Activated naive CD8-positive, alpha-beta T cell treated with anti-CD3 and anti-CD28 coated beads, Interleukin-2, amount 10 ng/mL, durations not matched to agents 7 days and 5 days (primary cell): ENCODE measurements at places on chromosomes 6 and 20.

DNA sequence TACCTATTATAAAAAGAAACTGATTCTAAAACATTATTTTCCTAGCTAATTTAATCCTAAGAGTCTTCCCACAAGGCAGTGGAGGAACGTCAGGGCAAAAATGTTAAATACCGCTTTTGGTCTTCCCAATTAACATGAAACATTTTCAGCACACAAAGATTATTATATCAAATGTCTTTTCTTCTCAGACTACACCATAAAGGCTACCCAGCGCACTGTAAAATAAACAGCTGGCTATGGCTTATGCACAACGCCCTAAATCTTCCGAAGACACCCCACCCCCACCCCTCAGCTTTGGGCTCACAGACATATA is 1.0 kb downstream of the NUDT3 start:
- no peak overlapping the region for H3K4me3 ChIP-seq
- H3K4me1 ChIP-seq, result peaks cover 6% of the 10 kb centered on the region
- H3K27me3 ChIP-seq, result no peaks in the 10 kb centered on the region
- no peaks in the 10 kb centered on the region for H3K36me3 ChIP-seq

GRCh38 chr20:35301426-35301825 is 9.2 kb upstream of the FAM83C start:
- no peaks in the 10 kb centered on the region for H3K27me3 ChIP-seq
- no peak for DNase-seq
- peaks cover 17% of the 10 kb centered on the region for H3K4me1 ChIP-seq
- no peaks in the 10 kb centered on the region for H3K36me3 ChIP-seq
- no peak overlapping the region for H3K27ac ChIP-seq
- H3K4me3 ChIP-seq, result no peak overlapping the region

- H3K27me3 ChIP-seq, result peaks cover 28% of the 10 kb centered on the region
- H3K4me1 ChIP-seq, result peaks cover 13% of the 10 kb centered on the region
- H3K27ac ChIP-seq, result no peak overlapping the region
- H3K36me3 ChIP-seq, result no peaks in the 10 kb centered on the region
These were observed 161.3 kb upstream of the GGTLC1 start for GRCh38 chr20:24149881-24150307.

GRCh38 chr6:161111261-161111660 is 119.7 kb downstream of the MAP3K4 start:
- peaks cover 30% of the 10 kb centered on the region for H3K36me3 ChIP-seq
- H3K4me3 ChIP-seq, result peak overlapping the region; percentile 10
- peaks cover 12% of the 10 kb centered on the region for H3K4me1 ChIP-seq
- no peaks in the 10 kb centered on the region for H3K27me3 ChIP-seq
- H3K27ac ChIP-seq, result peak overlapping the region; percentile 83

- H3K36me3 ChIP-seq, result peaks cover 2% of the 10 kb centered on the region
- no peak overlapping the region for H3K27ac ChIP-seq
- DNase-seq, result no peak
- H3K4me3 ChIP-seq, result no peak overlapping the region
- H3K4me1 ChIP-seq, result peaks cover 45% of the 10 kb centered on the region
- no peaks in the 10 kb centered on the region for H3K27me3 ChIP-seq
These were observed 18.1 kb downstream of the ACSS1 start for GRCh38 chr20:25039697-25040437.

DNA sequence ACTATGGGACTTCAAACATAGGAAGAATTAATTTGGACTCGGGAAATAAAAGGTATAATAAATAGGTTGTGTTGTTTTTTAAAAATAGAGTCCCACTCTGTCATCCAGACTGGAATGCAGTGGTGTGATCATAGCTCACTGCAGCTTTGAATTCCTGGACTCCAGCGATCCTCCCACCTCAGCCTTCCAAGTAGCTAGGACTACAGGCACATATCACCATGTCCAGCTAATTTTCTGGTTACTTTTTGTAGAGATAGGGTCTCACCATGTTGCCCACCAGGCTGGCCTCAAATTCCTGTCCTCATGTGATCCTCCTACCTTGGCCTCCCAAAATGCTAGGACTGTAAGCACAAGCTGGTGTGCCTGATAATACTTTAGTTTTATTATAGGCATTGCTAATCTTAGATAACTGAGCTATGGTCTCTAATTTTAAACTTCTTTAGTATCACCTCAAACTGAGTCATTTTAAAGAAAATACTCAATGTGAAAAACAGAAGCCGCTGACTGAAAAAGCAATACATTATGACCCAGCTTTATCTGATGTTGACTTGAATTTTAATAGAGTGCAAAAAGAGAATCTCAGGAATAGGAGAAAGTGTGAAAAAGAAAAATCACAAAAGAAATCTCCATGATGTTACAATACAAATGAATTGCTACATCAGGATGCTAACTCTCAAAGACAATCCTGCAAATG is 251.0 kb downstream of the RNGTT start:
- H3K4me1 ChIP-seq, result no peaks in the 10 kb centered on the region
- H3K36me3 ChIP-seq, result peaks cover 13% of the 10 kb centered on the region
- H3K4me3 ChIP-seq, result no peak overlapping the region

DNA sequence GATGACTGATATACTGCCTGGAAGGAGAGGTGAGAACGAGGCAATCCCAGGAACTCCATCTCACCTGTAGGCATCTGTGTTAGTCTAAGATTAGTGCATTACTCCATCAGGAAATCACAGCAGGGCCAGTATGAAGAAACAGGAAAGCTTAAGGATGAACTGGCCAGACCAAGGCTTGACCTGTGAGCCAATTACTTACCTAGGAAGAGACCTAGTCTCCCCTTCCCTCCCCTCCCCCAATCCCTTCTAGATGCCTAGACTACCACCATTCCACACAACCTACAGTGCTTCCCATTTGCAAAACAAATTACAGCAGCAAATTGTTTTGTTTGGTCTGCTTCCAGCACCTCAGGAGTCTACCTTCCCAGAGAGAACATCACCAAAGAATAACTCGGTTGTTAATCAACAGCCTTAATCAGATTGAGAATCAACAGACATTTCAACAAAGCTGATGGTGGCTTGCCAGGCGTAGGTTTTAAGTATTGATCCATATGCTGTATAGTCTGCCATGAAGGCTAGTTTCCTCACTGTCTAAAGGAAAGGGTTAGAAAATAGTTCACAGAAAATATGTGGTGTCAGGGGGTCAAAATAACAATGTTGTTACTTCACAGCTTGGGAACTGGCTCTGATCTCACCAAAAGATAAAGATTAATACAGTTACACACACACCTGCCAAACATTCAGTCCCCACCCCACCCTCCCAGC is 10.1 kb downstream of the PKHD1 start:
- H3K27ac ChIP-seq, result no peak overlapping the region
- no peaks in the 10 kb centered on the region for H3K4me1 ChIP-seq
- no peak overlapping the region for H3K4me3 ChIP-seq
